ENCODE measurements at places on chromosomes 1 and 21. TPM values are rescaled to one million over a fixed set of nuclear protein-coding genes. Genes with fewer than 3 reads are reported as not detected.

The CR1L gene
- 1.7 TPM for total RNA-seq

The ZBTB21 gene
- 12.6 TPM for total RNA-seq

The RAB13 gene
- 37.0 TPM for total RNA-seq

The FMO4 gene
- 13.8 TPM for total RNA-seq

The ALX3 gene
- 0.21 TPM for total RNA-seq

The TSPAN1 gene
- total RNA-seq: 7.9 TPM

The RGS13 gene
- total RNA-seq: 3.4 TPM

The CFAP57 gene
- 0.11 TPM for total RNA-seq

The TMEM82 gene
- not detected for total RNA-seq

The DNAI4 gene
- 43.6 TPM for total RNA-seq

The SAMSN1 gene
- total RNA-seq: 16.2 TPM

The GBP6 gene
- 1.6 TPM for total RNA-seq

The HPCA gene
- not detected for total RNA-seq

The ZCCHC17 gene
- 19.2 TPM for total RNA-seq

The SRGAP2 gene
- total RNA-seq: 71.5 TPM

The TNFRSF8 gene
- total RNA-seq: 0.26 TPM

The OLIG2 gene
- total RNA-seq: not detected

The MTR gene
- total RNA-seq: 58.5 TPM

The ELAVL4 gene
- 5.7 TPM for total RNA-seq

The DNMT3L gene
- not detected for total RNA-seq

The RYR2 gene
- total RNA-seq: 16.8 TPM

The RHOU gene
- 40.4 TPM for total RNA-seq

The MX2 gene
- total RNA-seq: 10.3 TPM

The MCOLN3 gene
- total RNA-seq: 3.0 TPM

The HES5 gene
- total RNA-seq: 2.5 TPM

The WNT3A gene
- total RNA-seq: not detected

The ITSN1 gene
- total RNA-seq: 81.7 TPM

The KRTAP11-1 gene
- total RNA-seq: not detected

The TSPEAR gene
- total RNA-seq: 0.21 TPM

The TBX19 gene
- 1.1 TPM for total RNA-seq

The CFAP74 gene
- 0.11 TPM for total RNA-seq

The RGS8 gene
- 0.05 TPM for total RNA-seq

The SLFNL1 gene
- 0.69 TPM for total RNA-seq

The ST6GALNAC3 gene
- 39.1 TPM for total RNA-seq

The NR5A2 gene
- total RNA-seq: 9.0 TPM

The KCNT2 gene
- 31.2 TPM for total RNA-seq

The DCST2 gene
- total RNA-seq: 0.53 TPM

The DNALI1 gene
- total RNA-seq: 2.0 TPM

The POFUT2 gene
- 36.3 TPM for total RNA-seq

The MMEL1 gene
- total RNA-seq: 2.6 TPM

The OVAAL gene
- total RNA-seq: 0.26 TPM

The SMCP gene
- total RNA-seq: not detected

The INSRR gene
- 0.11 TPM for total RNA-seq

All from urinary bladder (tissue), 4 donors.